ENCODE measurements at places on chromosomes 2 and 18.
A peak's percentile ranks its signal among the peaks of the same experiment; 100 is the strongest.

DNA sequence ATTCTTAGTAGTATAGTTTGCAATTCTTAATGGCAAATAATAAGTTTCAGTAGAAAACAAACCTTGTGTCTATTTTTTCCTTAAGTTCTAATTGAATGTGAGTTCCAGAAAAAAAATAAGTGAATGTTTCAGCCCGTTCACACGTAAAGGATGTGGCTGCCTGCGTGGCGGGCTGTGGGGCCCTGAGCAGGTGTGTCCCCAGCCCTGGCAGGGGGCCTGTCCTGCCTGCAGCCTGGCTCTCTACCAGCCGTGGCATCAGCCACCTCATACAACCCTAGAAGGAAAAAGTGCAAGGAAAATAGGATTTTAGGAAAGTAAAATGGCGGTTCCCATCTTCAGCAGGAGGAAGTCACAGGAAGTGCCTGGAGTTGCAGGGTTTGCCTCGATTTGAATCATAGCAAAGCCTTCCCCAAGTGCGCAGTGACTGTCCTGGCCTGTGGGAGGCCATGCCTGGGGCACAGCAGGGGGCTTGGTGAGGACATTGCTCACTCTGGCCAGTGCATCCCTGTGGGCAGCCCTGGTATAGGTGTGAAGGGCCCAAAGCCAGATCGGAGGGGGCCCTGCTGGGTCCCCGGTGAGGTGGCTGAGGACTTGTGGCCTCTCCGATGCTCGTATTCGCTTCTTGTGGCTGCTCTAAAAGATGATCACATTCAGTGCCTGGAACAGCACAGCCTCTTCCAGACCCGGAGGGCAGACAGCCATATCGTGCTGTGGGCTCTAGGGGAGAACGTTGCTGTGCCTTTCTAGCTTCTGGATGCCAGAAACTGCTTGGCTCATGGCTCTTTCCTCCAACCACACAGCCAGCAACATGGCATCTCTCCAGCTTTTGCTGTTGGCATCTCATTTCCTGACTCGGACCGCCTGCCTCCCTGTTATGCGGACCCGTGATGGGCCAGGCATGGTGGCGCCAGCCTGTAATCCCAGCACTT lies 12.6 kb downstream of the DTYMK start:
- no peak for DNase-seq

DNA sequence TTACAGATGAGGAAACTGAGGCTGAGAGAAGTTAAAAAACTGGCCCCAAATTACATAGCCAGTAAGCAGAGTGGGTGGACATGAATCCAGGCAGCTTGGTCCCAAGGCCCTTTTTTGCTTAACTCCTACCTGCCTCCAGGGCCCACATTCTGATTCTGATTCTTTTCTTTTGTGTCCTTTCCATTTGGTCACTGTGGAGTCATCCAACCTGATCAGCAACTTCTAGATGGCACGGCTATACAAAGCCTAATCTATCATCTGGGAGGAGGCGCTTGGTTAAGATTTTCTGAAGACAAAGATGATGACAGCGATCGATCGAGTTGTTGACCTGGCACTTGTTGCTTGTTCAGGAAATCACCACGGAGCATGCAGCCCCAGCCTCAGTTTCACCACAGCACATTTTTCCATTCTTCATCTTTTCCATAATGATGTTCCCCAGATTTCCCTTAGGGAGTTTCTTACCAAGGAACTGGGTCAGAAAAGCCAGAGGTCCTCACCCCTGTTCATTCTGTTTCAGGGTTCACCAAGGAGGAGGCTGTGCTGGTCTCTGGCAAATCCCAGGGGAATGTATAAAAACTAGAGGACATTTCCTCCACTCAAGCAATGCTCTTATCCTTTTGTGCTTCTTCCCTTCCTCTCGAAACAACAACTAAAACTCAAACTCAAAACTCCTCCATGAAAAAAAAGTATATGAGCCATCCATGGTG lies 6.9 kb upstream of the IGFBP2 start:
- no peak for DNase-seq

- no peak for DNase-seq
Measured at GRCh38 chr2:168427451-168427850, 28.6 kb upstream of the CERS6 start.

- no peak for DNase-seq
Measured at GRCh38 chr2:241132538-241133435, 16.5 kb downstream of the PASK start.

- DNase-seq, result no peak
Measured at GRCh38 chr2:129481306-129482219, 497.9 kb upstream of the RAB6C start.

- DNase-seq, result peak; percentile 22
Measured at GRCh38 chr18:34321066-34321465, 96.4 kb upstream of the NOL4 start.

DNA sequence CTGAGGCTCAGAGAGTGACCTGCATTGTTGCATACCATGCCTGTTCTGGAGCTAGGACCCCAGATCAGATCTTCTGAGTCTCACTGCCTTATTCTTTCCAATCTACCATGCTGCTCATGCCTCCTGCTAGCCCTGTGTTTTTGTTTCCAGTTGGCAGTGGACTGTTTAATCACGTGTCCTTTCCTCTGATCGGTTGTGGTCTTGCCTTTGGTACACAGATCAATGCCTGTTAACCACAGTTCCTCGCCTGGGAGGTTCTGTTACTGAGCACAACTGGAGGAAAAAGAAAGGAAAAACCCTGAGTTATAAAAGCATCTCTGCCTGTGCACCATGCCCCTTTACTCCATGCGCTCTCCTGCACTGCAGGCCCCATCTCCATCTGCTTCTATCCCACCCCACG lies 329.1 kb downstream of the SETBP1 start:
- no peak for DNase-seq

- DNase-seq, result no peak
Measured at GRCh38 chr2:23425338-23425871, 40.4 kb downstream of the KLHL29 start.

DNA sequence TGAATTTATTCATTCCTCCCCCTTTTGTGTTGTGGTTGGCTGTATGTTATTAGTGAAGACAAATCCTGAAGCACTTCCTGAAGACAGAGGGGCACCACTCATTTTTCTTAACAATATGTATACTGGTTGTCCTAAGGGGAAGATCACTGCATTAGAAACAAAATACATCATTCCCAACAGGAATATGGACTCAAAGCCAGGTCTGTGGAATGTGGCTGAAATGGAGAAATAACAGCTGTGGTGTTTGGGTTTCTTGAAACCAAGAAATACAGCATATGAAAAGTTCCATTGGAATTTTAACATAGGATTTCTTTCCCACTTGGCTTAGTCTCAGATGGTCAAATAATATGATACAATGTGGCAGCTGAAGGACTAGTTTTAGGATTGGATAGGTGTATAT lies 267.6 kb downstream of the KCNE4 start:
- no peak for DNase-seq

- peak; percentile 25 for DNase-seq
Measured at GRCh38 chr2:102080451-102081242, 61.9 kb upstream of the IL1R1 start.

GRCh38 chr2:170161516-170162270 lies 16.3 kb upstream of the MYO3B start:
- DNase-seq, result no peak

GRCh38 chr2:128801576-128801975 lies 482.9 kb upstream of the HS6ST1 start:
- DNase-seq, result no peak

- peak; percentile 15 for DNase-seq
Measured at GRCh38 chr18:23529604-23530003, 26.3 kb downstream of the RMC1 start.

DNA sequence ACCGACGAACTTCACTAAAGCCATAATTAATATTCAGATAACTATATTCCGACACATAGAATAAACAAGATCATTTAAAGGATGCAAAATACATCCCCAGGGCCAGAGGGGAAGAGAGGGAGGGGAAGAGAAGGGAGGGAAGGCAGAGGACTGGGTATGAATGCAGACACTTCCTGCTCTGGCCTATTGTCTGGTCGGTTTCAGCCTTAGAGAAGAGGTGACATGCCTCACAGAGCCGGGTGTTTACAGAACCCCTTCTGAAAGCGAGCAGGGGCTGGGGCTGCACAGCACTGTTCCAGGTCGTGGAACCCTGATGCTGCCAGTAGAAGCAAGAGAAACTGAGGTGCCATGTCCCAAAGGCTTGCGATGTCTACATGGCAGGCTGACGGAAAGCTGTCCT lies 31.0 kb downstream of the CELF4 start:
- no peak for DNase-seq

GRCh38 chr18:62524440-62525200 lies 1.8 kb downstream of the ZCCHC2 start:
- no peak for DNase-seq

DNA sequence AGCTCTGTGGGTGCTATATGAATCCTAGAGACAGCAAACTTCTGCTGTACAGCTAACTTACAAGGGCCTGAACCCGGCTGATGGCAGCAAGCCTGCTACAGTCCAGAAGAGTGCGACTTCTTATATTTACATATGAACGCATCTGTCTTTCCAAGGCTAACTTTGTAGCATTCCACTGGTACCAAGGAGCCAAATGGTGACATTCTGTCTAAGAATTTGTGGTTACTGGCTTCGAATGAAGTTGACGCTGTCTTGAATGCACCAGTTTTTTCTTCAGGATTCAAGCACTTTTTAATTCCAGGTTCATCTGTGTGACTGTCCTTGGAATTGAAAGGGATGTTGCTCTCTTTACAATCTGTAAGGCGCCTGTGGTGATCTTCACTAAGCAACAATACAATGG lies 42.4 kb downstream of the THUMPD2 start:
- DNase-seq, result no peak

DNA sequence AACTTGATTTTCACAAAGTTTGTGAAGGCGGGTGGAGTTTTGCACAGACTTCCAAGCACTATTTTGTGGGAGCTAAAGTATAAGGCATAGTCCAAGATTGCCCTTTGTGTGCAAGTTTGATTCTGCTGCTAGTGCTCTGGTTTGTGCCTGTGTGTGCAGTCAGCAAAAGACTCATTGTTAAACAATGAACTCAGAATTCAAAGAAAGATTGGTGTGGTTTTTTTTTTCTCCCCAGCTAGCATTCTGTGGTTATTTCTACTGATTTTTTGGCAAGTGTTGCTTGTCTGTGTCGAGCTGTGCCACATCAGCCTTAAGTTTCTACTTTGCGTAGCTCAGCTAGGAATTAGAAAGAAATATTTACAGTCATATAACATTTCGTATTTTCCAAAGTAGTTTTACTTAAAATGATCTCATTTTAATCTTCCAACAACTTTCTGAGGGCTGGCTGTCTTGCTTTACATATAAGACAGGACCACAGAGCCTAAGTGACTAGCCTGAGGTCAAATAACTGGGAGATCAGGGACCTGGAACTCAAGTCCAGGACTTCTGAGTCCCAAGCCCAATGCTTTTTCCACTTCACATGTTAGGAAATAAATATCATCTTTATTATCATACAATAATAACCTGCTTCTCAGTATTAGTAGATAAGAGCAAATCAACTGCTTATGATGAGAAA lies 69.8 kb downstream of the BABAM2 start:
- no peak for DNase-seq

DNA sequence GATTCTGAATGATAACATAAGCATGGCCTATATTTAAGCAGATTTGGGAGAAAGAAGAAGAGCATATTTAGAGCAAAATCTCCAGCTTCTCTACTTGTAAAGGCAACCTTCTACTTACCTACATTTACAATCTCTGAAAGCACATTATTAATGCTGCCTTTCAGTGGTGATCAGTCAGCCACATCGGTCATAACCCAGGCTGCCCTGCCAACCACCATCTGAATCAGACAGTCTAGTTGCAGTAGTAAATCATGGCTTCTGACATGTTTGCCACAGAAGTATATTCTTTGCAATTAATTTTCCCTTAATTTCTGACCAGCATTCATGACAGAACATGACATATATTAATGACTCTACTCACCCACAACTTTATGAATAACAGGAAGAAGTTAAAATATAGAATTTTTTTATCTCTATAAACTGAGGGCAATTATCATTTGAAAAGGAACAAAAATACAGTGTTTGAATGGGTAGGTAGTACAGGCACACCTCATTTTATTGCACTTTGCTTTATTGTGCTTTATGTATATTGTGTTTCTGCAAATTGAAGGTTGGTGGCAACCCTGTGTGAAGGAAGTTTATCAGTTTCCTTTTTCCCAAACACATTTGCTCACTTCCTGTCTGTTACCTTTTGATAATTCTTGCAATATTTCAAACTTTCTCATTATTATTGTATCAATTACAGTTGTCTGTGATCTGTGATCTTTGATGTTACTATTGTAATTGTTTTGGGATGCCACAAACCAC lies 531.6 kb upstream of the CHAC2 start:
- DNase-seq, result no peak

DNA sequence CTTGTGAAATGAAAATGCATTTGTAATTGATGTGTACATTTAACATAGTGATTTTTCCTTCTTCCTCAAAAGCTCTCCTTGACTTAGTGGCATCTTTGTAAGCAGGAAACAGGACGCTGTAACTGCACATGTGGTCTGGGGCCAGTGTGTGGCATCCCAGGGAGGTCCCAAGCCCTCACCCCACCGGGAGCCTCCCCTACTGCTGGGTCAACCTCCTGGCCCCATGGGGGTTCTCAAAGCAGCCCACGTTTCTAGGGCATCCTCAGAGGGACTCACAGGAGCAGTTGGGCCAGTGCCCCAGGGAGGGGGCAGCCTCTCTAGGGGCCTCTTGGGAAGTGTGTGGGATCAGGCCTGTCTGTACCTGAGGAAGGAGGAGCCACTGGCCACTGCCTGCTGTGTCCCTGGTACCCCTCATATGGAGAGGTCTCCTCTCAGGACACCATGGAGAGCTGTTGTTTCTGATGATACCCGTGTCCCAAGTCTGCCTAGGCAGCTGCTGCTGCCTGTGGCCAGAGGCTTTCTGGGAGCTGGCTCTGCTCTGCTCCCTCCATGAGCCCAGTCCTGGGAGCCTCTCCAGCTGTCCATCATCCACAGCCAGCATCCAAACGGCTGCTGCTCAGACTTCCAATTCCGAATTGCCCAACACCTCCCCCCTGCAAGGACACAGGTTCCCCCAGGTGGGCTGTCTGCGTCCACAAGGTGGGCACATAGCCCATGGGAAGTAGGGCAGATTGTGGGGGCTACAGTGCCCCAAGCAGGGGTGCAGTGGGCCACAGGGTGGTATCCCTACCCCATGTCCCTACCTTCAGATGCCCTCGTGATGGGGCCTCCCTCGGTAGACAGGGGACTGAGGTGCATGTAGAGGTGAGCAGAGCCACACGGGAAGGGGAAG lies 13.4 kb downstream of the ARHGEF4 start:
- DNase-seq, result no peak

DNA sequence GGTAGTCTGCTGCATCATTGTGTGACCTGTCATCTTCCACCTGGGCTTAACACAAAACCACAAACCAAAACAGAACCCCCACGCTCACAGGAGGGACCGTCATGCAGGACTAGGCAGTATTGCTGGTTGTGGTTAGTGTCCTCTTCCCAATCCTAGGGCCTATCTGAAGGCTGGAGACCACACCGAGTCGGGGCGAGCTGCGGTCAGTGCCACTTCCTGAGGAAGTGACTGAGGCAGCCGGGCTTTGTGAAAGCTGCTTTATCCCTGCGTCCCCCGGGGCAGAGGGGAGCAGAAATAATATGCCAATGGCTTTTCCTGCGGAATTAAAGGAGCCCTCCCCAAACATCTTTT lies 22.9 kb downstream of the ZNF532 start:
- DNase-seq, result peak; percentile 37

- DNase-seq, result no peak
Measured at GRCh38 chr2:101113441-101114267, 37.5 kb downstream of the TBC1D8 start.

All from GM12864 (cell line).